ENCODE measurements at places on chromosomes 13 and 19.

DNA sequence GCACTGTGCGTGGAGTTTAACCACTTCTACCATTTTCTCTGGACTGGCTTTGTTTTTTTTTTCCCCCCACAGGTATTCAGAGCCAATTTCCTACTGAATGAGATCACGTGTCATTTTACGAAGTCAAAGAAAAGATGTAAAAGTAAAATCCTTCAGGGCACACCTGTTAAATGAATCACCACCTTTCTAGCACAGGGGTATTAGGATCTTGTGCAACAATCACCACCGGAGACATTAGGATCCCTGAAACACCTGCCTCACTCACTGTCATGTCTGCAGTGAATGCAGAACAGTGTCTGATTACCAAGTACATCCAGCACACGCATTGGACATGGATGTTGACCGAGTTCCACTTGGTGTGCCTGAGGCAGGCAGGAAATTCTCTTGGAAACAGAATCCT is 17.2 kb downstream of the BRD4 start:
- no peak for DNase-seq

DNA sequence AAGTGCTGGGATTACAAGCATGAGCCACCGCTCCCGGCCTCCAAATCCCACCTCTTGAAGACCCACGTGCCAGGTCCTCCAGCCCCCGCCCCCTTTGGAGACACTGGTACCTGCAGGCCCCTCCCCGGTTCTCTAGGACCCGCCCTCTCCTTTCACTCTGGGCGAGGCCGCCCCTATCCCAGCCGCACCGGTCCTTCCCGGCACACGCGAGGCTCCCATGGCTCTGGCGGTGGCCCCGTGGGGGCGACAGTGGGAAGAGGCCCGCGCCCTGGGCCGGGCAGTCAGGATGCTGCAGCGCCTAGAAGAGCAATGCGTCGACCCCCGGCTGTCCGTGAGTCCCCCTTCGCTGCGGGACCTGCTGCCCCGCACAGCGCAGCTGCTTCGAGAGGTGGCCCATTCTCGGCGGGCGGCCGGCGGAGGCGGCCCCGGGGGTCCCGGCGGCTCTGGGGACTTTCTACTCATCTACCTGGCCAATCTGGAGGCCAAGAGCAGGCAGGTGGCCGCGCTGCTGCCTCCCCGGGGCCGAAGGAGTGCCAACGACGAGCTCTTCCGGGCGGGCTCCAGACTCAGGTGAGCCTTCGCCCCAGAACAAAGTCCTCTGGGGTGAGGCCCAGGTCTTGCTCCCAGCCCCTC is at the start of gene CBLC:
TSS of gene CBLC (plus strand) at position 176 of the 633 bp plus-strand sequence. CDS start at position 218, 42 bp downstream.
- peak; percentile 96 for DNase-seq

- DNase-seq, result no peak
Observed at GRCh38 chr13:37192956-37193355, 87.5 kb upstream of the CSNK1A1L start.

DNA sequence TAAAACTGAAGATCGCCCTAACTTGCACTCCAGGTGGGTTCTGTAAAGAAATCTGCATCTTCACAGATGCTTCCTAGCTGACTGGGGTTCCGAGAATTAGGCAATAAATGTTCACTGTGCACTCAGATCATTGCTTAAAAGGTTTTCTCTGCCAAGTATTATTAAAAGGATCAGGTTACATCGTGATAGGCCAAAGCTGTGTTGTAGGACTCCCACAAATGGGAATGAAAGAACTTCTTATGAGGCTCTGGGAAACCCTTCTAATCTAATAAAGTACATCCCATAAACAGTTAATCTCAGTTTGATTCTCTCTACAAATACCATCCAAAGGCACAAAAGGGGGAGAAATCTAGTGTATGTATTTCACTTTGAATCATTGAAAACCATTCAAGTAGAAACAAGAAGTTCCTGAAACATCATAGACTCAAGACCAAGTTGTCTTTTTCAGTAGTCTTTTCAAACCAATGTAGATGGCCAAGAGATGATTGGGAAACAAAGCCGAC is 7.1 kb upstream of the POU4F1 start:
- DNase-seq, result no peak

DNA sequence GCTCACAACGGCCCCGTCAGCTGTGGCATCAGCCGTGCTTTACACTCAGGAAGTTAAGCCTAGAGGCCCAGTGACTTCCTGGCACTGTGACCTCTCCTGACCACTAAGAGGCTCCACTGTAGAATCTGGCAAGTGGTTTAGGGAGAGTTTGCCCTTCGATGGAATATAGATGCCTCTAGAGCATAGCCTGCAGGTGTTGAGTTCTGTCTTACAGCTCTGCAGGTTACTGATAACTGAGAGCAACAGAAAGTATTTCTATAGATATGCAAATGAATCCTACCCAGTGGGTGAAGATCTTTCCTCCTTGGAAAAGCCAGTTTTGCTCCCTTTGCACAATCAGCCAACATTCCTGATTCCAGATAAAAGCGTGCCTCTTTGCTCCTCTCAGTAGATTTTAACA is 35.8 kb downstream of the ATP12A start:
- no peak for DNase-seq

DNA sequence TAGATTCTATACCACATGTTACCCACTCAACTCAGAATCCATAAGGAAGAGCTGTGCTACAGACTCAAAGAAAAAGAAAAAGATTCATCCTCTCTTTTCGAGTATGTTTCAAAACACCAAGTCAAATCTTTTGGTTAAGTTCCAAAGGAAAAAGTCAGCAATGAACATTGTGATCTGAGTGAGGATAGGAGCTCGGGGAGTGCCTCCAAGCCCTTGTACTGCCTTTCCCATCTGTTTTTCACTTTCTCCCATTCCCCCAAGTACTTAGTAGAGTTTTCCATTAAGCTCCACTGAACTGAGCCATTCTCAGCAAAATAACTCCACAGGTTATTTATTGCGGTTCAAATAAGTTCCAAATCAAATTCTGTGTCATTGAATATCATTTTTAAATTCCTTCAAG is 47.7 kb upstream of the MAB21L1 start:
- DNase-seq, result no peak

DNA sequence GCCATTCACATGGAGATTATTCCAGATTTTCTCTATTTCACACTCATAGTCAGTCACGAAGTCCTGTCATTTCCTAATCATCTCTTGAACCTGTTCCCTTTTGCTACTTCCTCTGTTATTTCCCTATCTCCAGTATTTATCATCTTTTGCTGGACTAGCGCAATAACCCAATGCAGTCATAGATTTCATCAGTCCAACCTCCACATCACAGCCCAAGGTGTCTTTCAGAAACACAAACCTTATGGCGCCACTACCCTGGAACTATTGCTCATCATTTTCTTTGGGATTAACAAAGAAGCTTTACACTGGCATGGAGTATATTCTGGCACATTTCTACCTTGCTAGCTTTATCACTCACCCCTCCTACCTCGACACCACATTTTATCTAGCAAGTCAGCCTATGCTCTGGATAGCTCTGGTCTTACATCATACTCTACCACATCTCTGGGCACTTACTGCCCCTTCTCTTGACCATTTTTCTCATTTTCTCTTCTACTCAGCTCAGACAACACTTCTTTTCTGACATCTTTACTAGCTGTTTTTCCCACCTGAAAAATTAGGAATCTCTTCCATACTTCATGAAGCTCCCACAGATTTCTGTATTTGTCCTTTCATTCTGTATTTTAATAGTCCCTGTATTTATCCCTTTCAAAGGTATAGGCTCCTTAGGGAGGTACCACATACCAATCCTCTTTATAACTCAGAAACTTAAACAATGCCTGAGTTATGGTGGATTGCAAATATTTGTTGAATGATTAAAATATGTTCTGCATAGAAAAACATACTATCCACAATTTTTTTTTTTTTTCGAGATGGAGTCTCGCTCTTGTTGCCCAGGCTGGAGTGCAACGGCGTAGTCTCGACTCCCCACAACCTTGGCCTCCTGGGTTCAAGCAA is 534.7 kb downstream of the KLF12 start:
- DNase-seq, result no peak

DNA sequence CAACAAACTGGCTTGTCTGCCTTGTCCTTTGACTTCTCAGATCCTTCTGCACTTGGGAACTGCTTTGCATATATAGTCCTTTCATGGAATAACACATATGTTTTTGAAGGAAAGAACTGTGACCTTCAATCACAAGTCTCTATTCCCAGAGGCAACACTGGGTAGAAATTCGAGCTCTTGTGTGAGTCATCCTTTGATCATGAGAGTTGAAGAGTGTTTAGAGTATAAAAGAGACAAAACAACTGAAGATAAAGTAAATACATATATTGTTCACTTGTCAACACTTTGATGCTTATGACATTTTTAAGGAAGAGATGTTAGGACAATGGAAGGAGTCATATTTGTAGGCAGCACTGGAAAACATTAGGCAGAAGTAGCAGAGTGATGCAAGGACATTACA is 5.2 kb upstream of the OR7A5 start:
- DNase-seq, result no peak

DNA sequence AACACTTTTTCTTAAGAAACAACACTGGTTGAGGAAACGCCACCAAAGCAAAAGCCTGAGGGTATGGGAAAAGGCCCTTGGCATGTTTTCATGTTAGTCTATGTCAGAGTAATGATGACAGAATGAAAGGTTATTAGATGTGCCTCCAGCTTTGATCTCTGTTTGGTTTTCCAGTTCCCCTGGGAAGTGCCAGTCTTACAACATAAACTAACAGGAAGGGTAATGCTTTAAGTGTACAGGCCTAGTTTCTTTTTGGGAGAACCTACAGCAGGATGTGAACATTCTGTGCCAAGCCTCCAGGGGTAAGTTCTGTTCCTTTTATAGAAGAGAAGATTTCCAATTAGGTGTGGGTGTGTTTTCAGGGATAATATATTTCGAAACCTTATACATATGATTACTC is 121.7 kb downstream of the FNDC3A start:
- no peak for DNase-seq

DNA sequence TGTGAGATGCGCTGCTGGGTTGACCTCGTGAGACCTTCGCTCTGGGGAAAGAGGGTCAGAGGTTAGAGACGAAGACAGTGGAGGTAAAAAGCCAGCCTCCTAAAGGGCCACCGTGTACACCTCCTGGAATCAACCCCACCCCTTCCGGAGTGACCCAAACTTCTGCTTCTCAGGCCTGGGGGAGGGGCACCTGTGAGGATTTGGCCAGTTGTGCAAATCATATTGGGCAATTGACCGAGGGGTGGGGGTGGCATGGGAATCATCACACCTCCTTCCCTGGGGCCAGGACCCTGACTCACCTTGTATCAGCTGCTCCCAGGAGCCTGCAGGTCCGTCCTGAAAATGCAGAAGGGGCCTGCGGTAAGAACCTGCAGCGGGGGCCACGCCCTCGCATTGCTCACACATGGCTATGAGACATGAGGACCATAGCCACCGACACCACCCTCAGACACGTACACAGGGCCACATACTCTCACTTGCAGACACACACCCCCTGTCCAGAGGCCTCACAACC is 2.8 kb downstream of the TNFSF14 start:
- DNase-seq, result no peak

- no peak for DNase-seq
Observed at GRCh38 chr13:74644229-74644628, 510.0 kb upstream of the KLF12 start.

GRCh38 chr13:77811381-77811780 is 107.2 kb downstream of the EDNRB start:
- DNase-seq, result no peak

- DNase-seq, result peak; percentile 45
Observed at GRCh38 chr19:38425810-38426466, at the start of gene RASGRP4. TSS of gene RASGRP4 (minus strand) at chr19:38426219. CDS start at chr19:38426091, 128 bp downstream.

DNA sequence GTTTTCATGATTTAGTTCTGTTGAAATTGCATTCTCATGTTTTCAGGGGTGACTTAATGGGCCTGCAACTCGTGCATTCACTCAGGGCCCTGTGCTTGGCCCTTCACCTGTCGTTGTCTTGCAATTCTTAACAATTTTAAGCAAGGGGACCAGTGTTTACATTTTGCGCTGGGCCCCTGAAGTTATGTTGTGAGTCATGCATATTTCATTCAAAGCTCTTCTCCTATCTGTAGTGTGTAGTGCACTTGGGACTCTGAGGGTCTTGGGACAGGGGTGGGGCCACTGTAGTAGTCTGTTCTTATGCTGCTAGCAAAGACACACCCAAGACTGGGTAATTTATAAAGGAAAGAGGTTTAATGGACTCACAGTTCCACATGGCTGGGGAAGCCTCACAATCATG is 211.2 kb upstream of the RXFP2 start:
- DNase-seq, result no peak

GRCh38 chr19:34841780-34842179 is 68.8 kb upstream of the ZNF599 start:
- peak; percentile 71 for DNase-seq

GRCh38 chr19:17323300-17323963 is 11.2 kb downstream of the ANO8 start:
- no peak for DNase-seq

GRCh38 chr19:18171605-18172327 is 1.8 kb upstream of the IFI30 start:
- no peak for DNase-seq

DNA sequence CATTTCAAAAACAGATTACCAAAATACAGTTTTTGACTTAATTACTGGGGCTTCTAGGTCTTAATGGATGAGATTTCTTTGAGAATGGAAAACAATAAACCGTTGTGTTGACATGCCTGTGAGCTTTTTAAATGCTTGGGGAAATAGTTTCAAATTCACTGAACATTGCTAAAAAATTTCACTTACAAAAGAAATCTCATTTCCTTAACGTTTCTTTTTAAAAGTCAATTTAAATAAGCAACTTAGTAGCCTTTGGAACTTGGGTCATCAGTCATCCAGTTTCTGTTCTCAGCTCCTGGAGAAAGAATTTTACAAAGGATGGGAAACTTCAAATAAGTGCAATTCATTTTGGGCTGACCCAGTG is 4.4 kb downstream of the ZC3H4 start:
- no peak for DNase-seq

Data from WTC11 (cell line).